HuH-7 (cell line): ENCODE measurements at places on chromosomes 2 and 18.

DNA sequence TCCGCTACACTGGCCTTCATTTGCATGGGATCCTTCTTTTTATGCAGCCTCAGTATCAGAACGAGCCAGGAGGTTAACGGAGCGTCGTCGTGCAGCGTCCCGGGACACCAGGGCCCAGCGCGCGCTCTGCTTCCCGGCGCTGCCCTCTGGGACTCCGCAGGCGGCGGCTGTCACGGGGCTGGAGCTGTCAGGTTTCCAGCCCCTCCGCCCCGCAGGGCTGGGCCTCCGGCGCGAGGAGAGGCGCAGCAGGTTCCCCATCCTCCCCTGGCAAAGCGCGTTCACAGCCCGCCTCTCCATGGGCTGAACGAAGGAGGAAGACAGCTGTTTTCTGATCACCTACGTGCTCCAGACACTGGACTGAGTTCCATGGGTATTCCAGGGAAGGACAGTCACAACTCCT is 12.5 kb upstream of the PAX8 start:
- DNase-seq: no peak

DNA sequence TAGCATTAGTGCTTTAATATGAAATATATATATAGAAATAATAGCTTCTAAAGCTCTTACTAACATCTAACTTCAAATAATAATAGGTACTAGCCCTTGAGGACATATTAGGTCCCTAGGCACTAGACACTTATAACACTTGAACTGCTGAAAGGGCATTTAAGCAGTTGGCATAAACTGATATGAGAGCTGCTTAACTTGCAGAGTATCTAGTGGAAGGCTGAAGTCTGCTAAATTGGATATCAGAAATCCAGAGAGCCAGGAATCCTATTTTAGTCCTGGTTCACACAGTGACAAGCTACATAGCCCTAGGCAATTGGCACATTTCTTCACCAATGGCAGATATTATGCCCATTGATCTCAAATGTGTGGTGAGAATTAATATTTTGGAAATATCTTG is 326.9 kb upstream of the UBE2E3 start:
- no peak for DNase-seq

- no peak for DNase-seq
These were observed 33.8 kb upstream of the TMEM247 start for GRCh38 chr2:46445556-46445955.

DNA sequence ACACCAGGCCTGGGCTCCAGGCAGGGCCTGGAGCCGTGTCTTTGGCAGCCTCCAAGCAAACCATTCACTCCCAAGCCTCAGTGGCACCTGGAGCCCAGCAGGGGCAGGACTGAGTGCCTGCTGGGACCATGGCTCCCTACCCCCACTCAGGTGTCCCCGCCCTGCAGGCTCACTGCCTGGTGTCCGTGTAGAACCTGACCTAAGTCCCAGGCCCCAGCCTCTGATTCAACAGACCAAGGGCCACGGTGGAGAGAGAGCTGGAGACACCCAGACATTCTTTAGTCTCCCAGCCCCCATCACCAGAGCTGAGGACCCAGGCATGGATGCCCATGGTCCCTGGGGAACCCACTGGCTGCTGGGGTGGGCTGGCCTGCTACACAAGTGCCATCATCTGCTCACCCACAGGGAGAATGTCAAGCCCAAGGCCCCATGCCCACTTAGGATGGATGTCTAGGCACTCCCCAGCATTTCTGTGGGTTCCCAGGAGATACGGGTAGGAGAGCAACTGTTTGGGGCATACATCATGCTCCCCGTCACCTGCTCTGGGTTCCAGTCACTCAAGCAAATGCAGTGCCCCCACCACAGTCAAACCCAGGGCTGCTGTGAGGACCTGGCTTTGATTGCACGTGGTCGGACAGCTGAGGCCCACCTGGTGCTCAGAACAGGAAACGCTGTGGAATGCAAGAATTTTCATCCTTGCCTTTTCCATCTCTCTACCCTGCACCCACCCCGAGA is 42.9 kb upstream of the ATG16L1 start:
- no peak for DNase-seq

DNA sequence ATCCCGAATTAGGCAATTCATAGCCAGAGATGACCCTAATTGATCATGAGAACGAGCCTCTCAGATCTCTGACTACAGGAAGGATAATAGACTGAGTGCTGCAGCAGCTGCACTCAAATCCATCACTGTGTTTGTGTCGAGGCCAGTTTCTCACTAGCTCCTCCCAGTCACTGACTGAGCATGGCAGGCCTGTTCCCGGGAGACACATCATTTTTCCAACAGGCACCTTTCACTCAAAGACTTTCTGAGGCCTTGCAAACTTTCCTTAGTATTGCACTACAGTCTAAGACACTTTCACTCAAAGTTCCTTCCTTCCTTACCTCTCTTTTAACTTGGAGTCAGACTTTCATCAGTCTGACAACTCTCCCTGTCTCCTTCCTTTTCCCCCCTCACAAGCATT is 13.7 kb downstream of the SOS1 start:
- no peak for DNase-seq

DNA sequence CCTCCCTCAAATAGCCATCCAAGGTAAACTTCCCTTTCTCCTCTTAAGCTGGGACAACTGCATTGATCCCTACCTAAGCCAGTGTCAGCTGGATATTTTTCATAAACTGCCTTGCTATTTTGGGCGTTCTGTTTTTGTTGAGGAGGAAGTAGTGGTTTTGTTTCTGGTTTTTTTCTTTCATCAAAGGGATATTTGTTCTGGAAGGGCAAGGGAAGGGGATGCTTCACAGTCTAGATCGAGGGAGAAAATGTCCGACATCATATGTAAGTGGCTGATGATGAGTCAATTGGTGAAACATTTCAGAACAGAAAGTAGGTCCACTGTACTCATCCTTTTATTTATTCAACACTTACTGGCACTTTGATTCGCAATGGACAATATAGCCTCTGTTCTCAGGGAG is 31.0 kb downstream of the TANC1 start:
- no peak for DNase-seq

GRCh38 chr18:72171596-72171995 is 372.5 kb downstream of the CBLN2 start:
- no peak for DNase-seq

- peak; percentile 15 for DNase-seq
These were observed 213.3 kb downstream of the ACKR3 start for GRCh38 chr2:236782938-236783337.

GRCh38 chr18:10660179-10660884 is 134.5 kb downstream of the NAPG start:
- no peak for DNase-seq

DNA sequence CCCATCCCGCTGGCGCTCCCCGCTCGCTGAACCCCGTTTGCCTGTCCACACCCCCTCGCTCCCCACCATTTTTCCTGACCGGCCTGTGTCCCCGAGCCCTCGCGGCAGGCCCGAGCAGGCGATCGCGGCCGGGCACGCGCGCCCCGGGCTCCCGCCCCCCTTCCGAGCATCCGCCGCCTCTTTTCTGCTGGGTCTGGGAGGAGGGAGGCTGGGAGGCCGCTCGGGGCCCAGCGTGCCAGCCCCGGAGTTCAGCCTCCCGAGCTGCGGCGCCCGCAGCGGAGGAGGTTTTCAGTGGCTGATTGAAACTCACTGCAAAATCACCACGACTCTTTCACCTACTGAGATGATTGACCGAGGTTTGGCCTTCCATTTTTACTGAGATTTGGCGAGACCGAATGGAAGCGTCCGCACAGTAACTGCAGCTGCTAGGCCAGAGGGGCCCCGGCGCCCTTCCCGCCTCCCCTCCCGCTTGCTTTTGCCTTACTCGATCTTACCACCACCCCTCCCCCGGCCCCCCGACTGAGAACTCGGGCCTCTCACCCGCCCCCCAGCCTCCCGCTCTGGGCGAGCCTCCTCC is 4.8 kb downstream of the SOX11 start:
- DNase-seq: no peak

DNA sequence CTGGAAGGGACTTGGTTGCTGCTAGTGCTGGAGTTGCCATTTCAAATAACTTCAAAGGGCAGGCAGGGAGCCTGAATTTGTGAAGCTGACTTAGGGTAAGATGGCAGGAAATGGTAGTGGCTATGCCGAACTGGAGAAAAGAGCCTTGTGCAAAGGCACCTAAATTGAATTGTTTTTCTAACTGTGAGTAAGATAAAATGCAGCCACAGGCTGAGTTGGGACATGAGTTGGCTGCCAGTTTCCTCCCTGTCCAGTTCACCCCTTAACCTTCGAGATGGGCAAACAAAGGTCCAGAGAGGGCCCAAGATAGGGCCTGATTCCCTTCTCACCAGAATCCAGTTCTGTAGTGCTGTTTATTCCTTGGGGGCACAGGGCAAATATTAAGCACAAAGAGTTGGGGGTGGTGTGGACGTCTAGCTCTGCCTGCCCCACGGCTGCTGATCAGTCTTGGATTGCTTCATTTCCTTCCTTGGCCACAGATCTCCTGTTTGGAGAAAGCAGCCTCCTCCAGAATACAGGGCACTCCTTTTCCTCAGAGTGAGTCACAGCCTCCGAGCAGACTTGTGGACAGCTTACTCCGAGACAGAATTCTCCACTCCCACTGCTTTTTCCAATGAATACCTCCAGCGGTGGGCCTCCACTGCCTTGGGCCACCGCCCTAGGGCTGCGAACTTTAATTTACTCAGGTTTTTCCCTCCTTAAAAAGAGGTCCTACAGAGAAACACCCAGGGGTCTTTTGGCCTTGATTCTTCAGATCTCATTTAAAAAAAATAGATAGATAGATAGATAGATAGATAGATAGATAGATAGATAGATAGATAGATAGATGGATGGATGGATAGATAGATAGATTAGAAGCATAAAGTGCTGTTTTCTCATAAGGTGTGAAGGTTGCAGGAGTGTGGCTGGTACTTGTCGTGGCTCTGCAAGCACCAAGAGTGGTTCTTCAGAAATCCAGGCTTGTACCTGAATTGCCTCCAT is 18.4 kb upstream of the SLC20A1 start:
- DNase-seq: no peak

DNA sequence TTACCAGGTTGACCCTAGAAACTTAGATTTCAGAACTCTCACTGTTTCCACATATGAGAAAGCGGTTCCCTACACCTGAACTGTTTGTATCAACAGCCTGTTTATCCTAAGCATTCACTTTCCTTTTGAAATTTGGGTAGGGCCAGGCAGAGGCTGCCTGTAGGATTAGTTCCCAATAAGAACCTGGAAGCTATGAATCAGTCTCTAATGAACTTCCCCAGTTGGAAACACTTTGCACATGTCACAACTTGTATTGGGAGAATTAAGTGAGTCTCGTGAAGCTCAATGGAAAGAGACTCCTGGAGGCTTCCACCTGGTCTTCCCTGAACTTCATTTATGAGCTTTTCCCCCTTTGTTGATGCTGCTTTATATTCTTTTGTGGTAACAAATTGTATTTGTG is 486.6 kb upstream of the HS6ST1 start:
- no peak for DNase-seq

GRCh38 chr2:216698895-216699294 is 3.5 kb upstream of the IGFBP5 start:
- no peak for DNase-seq

GRCh38 chr2:216845426-216845825 is 14.4 kb downstream of the TNP1 start:
- no peak for DNase-seq

DNA sequence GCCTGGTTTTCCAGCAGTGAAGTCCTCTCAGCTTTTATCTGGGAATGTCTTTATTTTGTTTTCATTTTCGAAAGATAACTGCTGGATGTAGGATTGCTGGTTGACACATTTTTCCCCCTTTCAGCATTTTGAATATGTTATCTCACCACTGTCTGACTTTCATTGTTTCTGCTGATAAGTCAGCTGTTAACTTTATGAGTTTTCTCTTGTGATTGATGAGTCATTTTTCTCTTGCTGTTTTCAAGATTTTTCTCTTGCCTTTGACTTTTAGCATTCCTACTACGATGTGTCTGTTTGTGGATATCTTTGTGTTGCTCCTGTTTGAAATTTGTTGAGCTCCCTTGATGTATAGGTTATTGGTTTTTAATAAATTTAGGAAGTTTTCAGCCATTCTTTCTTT is 85.5 kb downstream of the AGPS start:
- no peak for DNase-seq

- DNase-seq: no peak
These were observed 110.6 kb downstream of the MAP4K4 start for GRCh38 chr2:101808006-101808562.

DNA sequence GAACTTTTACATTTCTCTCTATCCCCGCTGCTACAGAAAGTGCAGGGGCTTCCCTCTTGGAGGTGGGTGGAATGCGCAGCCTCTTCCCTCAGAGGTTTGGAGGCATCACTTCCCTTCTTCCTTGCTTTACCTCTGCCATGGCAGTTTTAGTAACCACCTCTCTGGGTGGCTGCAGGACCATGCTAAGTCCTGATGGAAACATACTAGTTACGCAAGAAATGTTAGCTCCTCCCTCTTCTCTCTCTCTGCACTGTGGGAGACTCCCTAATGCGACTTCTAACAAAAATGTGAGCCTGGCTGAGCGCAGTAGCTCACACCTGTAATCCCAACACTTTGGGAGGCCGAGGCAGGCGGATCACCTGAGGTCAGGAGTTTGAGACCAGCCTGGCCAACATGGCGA is 116.8 kb upstream of the RAB6C start:
- DNase-seq: no peak

DNA sequence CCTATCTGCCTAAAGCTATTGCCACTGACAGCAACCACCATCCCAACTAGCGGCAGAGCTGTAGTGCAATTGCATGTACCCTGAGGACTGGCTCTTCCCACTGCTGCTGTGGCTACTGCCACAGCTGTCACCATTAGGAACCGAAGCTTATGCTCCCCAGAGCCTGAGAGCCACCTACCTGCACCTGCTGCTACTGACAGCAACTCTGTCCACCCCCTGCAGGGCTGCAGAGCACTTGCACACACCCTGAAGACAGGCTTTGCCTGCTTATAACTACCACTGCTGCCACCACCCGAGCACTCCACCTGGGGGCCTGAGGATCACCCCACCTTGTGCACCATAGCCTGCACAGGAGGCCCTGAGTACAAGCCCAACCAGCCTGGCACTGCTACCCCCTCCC is 217.6 kb upstream of the FOSL2 start:
- peak; percentile 17 for DNase-seq

DNA sequence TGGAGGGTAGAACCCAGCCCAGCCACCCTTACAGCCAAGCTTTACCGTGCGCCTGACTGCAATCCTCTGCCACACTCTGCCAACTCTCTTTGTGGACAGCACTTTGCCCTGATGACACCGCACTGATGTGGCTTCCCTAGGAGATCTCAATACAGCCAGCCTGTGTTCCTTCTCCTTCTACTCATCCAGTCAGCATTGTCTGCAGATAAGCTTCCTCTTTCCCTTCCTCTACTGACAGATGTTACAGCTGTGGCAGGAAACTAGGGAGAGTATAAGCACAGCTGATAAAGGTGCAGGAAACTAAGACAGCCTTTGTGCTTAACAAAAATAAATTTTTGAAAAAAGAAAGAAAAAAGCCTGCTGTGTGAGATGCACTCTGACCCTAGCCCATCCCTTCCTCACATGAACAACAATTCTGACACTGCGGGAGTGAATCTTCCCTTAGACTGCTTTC is 25.0 kb downstream of the CEP68 start:
- DNase-seq: no peak

- no peak for DNase-seq
These were observed 20.7 kb upstream of the SULT1C2 start for GRCh38 chr2:108268001-108268400.
